ENCODE measurements at places on chromosomes 3 and 15.

DNA sequence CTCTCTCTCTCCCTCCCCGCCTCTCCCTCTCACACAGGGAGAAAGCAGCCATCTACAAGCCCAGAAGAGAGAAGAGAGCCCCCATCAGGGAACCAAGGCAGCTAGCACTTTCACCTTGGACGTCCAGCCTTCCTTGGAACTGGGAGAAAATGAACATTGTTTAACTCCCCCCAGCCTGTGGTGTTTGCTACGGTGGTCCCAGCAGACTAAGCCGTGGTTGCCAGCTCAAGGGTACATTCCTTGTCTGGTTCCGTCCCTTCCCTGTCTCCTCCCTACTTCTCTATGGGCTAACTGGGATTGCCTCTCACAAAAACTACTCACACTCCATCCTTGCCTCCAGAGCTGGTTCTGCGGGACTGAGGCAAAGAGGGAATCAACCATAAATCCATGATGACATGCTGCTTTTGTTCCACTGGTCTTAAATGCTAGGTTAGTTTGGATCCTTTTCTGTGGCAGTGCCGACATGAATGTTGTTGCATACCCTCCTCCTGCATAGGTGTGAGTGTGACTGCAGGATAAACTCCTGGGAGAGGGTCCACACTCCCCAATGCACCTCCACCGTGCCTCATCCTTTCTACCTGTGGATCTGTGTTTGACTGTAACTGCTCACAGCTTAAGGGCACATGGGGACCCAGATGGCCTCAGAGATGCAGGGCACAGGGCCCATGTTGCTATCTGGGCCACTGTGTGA is 12.0 kb downstream of the C3orf22 start:
- DNase-seq, result peak; percentile 2

- no peak for DNase-seq
Observed at GRCh38 chr3:107705046-107705445, 182.3 kb downstream of the BBX start.

DNA sequence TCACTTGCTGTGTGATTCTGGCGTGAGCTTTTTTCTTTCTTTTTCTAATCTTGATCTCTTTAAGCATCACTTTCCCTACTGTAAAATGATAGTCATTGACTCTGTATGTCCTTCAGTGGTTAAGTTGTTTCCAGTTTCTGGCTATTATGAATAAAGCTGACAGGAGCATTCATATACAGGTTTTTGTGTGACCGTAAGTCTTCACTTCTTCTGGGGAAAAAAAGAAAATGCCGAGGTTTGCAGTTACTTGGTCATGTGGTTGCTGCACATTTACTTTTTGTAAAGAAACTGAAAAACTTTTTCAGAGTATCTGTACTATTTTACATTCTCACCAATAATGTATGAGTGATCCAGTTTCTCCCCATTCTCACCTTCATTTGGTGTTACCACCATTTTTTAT is 247.4 kb upstream of the RBMS3 start:
- DNase-seq, result no peak

GRCh38 chr3:126129398-126129891 is 45.5 kb upstream of the SLC41A3 start:
- DNase-seq, result peak; percentile 20

GRCh38 chr15:57767481-57767880 is 61.0 kb downstream of the POLR2M start:
- no peak for DNase-seq

DNA sequence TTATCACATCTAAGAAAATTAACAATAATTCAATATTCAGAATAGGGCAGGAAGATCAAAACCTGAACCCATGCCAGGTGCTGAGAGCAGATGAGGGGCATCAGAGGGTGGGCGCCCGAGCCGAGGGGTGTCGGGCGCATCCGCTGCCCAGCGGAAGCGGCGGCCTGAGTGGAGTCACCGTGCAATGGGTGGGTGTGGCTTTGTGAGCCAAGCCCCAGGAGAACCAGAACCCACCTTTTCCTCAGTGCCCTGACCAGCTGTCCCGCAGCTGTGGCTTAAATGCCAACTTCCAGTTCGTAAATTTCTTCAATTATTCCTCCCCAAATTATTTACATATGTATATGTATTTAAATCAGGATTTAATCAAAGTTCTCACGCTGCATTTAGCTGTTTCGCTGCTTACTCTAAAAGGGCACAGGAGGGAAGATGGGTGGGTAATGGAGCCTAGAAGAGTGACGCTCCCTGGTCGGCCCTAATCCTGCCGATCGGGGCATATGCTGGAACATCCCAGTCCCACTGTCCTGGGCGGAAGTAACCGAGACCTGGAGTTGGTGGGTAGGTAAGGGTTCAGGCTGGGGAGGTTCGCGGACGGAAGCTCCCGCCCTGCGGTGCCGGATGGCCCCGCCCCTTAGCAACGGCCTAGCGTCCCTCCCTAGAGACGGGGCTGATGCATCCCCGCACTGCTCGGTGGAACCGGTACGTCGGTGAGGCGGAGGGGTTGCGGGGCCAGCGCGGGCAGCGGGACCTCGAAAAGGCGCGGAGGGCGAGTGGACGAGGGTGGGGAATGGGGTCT is 1.3 kb downstream of the DNAH1 start:
- DNase-seq, result peak; percentile 64

DNA sequence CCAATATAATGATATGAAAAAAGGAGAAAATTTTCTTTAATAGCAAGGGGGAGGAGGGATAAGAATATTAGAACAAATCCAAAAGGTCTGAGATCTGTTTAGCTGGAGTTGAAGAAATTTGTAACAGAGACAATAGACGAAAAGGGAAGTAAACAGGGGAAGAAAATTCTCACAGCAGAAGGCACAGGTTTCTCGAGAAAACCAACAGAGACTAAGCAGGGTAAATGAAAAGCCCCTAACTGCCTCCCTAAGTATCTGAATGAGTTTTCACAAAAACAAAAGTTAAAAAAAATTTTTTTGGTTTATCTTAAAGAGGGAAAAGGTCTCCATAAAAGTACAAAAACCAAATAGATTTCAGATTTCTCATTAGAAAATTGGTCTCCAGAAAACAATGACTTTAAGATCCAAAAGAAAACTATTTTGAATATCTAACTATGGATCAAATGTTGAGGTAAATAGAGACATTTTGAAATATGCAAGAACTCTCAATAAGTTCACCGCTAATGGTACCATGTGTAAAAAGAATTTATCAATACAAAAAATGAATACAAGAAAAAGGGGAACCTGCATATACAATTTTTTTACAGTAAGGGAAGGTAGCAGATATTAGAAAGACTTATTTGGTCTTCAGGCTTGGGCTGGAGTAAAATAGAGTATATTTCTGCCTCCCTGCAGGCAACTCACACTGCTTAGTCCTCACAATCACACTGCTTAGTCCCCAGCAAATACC is 23.9 kb upstream of the NEK10 start:
- DNase-seq, result no peak

GRCh38 chr3:150346981-150347863 is 60.9 kb upstream of the TSC22D2 start:
- DNase-seq, result no peak

GRCh38 chr3:42052132-42052483 is 39.0 kb upstream of the TRAK1 start:
- no peak for DNase-seq

DNA sequence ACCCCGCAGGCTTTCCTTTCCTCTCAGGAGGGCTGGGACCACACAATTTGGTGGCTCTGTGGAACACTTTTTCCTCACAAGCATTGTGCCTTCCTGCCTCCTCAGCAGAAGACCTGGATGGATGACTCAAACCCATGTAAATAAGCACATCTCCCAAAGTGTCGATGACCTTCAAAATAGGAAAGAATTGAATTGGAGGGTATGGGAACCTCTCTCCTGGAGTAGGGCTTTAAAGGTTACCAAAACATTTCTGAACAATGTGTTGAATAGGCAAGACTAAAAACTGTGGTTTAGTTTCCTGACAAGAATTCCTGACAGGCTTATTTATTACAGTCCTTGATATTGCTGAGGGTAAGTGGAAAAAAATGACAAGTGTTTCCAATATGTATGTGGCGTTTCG is 118.2 kb downstream of the ALDH1A2 start:
- no peak for DNase-seq

DNA sequence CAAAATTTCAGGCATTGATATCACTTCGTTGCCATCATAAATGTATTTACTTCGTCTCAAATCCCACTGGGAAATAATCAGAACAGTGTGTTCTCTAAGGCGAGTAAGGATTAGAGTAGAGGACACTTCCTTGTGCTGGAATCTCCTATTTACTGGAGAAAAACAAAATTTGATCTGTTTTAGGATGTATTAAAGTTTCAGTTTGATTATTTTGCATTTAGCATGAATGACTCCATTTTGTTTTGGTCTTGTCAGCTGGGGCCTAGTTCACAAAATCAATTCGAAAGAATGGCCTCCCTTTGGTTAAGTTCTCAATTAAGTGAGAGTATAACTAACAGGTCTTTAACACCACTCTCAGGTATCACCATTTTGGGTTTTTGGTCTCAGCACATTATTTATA is 11.7 kb upstream of the NOX5 start:
- no peak for DNase-seq

DNA sequence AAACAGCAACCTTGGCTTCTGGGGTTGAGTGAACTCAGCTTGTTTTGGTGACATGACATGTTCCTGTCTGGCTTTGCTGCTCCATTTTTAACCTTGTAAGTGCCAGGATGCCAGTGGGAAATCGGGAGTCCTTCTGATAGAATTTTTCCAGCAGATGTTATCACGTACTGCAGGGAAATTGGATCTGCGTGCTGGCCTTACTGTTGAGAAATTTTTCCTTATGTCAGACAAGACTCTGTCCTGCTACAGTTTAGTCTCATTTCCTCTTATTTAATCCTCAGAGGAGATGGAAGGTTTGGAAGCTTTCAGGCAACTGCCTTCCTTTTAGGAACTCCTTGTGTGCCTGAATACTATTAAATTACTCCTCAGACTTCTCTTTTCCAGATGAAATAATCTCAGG is 80.6 kb downstream of the PGPEP1L start:
- no peak for DNase-seq

GRCh38 chr15:35874260-35874905 is 328.4 kb upstream of the DPH6 start:
- DNase-seq, result no peak

GRCh38 chr3:10367506-10367905 is 46.6 kb upstream of the SEC13 start:
- DNase-seq, result peak; percentile 21

DNA sequence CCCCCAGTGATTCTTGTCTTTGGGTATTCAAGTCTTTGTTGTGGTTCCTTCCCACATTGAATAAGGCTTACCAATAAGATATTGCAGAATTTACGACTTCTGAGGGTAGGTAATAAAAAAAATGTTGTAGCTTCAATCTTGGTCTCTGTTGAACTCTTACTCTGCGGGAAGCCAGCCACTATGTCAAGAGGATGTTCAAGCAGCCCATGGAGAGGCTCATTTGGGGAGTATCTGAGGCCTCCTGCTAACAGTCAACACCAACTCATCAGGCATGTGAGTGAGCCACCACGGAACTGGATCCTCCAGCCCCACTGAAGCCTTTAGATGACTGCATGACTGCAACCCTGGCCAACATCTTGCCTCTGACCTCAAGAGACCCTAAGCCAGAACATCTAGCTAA is 3.2 kb upstream of the TBC1D23 start:
- no peak for DNase-seq

DNA sequence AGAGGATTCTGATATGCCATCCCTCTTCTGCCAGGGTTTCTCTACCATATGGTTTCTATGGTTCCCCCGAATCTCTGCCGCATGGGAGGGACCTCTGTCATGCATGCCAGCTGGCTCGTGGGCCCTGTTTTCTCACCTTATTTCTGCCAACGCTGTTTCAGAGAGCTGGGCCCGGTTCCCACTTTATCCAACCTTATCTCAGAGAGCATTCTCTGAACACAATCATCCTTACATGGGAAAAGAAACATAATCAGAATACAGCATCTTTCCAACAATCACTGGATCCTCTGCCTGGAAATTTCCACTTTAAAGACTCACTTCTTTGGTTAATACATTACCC is 234.5 kb upstream of the ZBTB20 start:
- DNase-seq, result no peak

GRCh38 chr15:88688394-88688933 is 49.6 kb downstream of the ISG20 start:
- no peak for DNase-seq

DNA sequence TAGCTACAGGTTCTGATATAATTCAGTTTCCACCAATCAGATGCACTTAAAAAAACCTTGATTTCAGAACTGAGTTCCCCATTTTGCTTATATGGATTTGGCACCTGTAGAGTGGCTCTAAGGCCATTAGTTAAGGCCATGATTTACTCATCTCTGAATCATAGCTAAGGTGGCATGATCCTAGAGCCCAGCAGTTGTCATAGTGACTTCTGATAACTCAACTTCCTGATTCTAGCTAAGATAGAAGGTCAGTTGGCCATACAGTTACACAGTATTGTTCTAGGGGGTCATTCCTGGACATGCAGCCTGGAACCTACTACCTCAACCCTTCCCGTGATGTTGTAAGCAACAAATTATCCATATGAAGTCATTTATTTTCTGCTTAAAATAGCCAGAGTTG is 15.9 kb upstream of the TMEM87A start:
- DNase-seq, result no peak

DNA sequence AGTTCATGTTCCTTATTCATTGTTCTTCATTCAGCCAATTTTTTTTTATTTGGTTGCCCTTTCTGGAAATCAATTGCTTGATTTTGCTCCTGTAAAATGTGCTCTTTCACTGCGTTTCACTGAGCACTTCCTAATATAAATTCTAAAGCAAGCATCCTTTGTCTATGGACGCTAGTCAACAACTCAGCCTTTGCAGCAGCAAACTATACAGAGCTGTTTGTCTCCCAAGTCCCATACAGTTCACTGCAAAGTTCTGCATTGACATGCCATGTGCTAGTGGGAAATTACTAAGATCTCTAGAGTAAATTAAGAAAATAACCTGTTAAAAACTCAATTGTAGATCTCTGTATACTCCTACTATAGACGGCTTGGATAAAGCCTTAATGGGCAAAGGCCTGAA is 130.1 kb upstream of the BHLHE40 start:
- no peak for DNase-seq

- no peak for DNase-seq
Observed at GRCh38 chr15:74314795-74315438, 52.5 kb downstream of the CYP11A1 start.

GRCh38 chr15:67290319-67290718 is 35.7 kb downstream of the IQCH start:
- DNase-seq, result no peak

GRCh38 chr3:101690972-101691371 is 4.5 kb upstream of the RPL24 start:
- DNase-seq, result no peak

- no peak for DNase-seq
Observed at GRCh38 chr3:42355612-42356011, 54.8 kb downstream of the LYZL4 start.

GRCh38 chr15:80801891-80802680 is 22.9 kb downstream of the CEMIP start:
- DNase-seq, result no peak

GRCh38 chr15:81777546-81777945 is 268.3 kb downstream of the MEX3B start:
- no peak for DNase-seq

DNA sequence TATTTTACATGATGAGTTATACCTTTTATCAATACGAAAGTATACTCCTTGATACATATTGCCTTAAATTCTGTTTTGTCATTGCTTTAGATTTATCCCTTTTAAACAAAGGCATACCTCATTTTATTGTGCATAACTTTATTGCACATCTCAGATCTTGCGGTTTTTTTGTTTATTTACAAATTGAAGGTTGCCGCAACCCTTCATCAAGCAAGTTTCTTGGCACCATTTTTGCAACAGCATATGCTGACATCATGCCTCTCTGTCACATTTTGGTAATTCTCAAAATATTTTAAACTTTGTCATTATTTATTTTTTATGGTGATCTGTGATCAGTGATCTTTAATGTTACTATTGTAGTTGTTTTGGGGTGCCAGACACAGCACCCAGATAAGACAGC is 20.9 kb downstream of the SNRK start:
- DNase-seq, result no peak

- no peak for DNase-seq
Observed at GRCh38 chr3:131717493-131717892, 214.7 kb upstream of the MRPL3 start.
